ENCODE measurements at places on chromosomes 11 and 22. TPM values are rescaled to one million over a fixed set of nuclear protein-coding genes. Genes with fewer than 3 reads are reported as not detected.

CHADL gene
- 0.21 TPM for total RNA-seq

GRCh38 chr11:123547180-123547579 is 107.2 kb downstream of the SCN3B start:
- DNase-seq, result no peak

MRGPRX3 gene
- not detected for total RNA-seq

NLRP6 gene
- 1.2 TPM for total RNA-seq

DNA sequence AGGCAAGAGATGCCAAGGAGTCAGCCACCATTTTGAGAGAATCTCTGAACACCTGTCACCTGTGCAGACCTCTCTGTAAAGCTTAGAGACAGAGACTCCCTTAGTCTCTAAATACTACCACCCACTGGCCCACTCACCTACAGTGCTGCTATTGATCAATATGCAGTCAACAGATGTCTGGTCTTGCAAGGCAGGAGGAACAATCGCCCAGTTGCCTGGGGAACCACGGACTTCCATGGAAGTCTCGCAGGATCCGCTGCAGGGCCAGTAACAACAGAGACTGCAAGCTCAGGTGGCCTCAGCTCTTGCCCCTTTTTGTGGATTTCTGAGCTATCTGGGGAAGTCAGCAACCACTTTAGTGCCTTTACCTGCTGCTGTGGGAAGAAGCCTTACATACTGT is 195.1 kb downstream of the OPCML start:
- DNase-seq, result no peak

GRCh38 chr11:100740440-100740839 is 53.4 kb downstream of the ARHGAP42 start:
- DNase-seq, result no peak

DNA sequence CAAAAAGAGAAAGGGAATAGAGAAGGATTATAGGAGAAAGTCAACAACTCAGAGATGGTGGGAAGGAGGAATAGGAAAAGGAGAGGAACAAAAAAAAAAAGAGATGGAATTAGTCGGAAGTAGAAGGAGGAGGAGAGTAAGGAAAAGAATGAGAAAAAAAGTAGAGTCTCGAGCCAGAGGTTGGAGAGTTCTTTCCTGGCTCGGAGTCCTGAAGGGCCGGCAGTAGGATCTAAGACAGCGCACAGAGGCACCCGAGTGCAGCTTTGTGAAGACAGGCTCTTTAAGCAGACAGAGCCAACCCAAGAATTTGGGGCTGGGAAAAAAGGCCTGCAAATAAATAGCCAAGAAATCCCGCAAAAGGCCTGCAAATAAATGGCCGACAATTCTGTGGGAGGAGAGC is 170.4 kb upstream of the CCDC90B start:
- DNase-seq, result no peak

GRCh38 chr11:1476940-1477736 is 9.4 kb downstream of the MOB2 start:
- no peak for DNase-seq

C11orf42 gene
- not detected for total RNA-seq

DNA sequence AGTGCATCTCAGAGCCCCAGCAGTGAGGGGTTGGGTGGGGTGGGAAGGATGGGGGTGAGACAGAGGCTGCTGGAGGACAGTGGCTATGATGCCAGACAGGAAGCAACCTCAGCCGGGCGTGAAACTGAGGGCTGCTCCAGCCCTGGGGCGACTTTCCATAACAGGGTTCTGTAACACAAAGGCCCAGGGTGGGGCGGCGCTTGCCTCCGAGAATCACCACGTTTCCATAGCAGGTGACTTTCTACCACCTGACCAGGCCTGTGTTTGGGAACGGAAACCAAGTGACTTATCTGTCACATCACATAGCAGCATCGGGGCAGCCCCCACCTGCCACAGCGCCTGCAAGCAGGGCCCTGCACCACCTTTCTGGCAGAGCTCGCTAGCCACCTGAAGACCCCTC is 85.8 kb downstream of the TRMU start:
- peak; percentile 54 for DNase-seq

SULT4A1 gene
- not detected for total RNA-seq

GRCh38 chr11:12097219-12097618 is 13.2 kb upstream of the MICAL2 start:
- peak; percentile 2 for DNase-seq

DNA sequence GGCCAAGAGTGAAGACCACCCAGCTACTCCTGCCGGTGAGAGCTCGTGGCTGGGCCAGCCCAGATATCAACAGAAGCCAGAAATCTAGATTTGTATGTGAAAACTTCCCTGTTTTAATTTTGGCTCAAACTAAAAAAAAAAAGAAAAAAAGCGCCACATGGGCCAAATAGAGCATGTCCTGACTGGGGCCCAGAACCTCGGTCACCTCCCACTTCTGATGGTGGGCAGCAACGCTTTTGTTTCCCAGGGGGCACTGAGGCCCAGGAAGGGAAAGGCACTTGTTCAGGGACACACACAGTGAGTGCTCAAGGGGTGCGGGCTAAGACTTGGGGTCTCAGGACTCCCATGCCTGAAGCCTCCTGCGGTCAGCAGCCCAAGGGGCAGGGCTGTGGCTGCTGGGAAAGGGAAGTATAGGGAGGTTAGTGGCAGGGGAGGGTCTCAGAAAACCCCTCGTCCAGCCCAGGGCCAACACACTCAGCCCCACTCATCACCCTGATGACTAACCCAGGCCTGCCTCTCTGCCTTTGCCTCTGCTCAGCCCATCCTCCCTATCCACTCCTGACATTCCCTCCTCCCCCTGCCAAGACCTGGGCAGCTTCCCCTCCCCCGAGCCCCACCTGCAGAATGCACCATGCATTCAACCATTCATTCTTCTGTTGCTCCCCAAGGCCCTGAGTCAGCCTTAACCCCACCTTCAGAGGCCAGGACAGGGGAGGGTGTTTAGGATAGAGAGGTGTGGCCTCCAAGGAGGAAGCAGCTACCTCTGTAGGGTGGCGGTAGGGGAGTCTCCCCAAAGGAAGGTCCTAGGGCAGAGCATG is 30.0 kb upstream of the TCF20 start:
- peak; percentile 64 for DNase-seq

DNA sequence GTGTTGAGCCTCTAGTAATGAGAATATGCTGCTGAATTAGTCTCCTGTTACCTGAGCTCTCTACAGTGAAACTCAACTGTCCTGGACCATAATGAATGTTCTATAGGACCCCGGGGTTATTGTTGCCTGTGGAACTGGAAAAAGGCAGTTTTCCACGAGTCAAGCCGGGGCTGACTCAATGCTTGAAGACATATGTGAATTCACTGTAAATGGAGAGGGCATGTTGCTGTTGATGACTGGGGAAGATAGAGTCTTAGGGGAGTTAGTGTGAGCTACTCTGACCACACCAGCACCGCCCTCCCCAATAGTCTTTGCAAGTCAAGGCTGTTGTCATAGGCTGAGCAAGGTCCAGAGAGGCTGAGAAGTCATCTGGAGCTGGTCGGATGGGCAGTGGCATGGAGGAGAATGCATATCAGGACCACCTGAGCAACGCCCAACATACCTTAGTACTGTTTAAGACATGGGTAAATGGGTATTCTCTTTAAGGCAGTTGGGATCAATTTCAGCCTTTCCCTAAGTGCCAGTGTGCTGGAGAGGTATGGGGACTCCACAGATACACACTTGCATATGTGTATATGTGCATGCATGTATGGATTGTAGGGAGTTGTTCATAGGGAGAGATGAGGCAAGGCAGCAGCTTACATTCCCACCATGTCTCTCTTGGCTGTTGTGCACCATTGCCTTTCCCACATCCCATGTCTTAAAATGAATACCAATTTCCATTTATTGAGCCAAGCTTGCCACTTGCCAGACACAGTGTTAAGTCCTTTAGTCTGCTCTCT is 230.1 kb upstream of the NAV2 start:
- no peak for DNase-seq

DNA sequence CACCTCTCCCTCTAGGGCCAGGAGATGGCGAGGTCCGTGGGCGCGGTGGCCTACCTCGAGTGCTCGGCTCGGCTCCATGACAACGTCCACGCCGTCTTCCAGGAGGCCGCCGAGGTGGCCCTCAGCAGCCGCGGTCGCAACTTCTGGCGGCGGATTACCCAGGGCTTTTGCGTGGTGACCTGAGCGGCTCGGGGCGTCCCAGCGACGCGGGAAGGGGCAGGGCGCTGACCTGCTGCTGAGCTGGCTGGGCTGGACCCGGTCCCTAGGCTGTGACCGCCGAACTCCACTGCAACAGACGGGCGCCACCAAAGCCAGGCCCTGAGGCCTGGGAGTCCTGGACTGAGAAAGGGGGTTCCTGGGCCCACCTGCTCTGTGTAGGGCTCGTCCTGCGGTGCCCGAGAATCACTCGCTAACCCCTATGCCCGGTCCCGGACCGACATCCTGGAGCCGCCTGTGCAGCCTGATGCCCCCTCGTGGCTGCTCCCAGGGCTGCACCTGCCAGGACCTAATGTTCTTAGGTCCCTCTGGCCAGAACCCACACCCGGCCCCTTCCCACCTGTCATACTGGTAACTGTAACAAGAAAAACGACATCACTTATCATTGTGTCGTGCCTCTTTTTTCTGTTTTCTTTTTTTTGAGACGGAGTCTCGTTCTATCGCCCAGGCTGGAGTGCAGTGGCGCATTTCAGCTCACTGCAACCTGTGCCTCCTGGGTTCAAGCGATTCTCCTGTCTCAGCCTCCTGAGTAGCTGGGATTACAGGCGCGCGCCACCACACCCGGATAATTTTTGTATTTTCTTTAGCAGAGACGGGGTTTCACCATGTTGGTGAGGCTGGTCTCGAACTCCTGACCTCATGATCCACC is 15.0 kb downstream of the RHOD start:
- peak; percentile 87 for DNase-seq

CRYAB gene
- not detected for total RNA-seq

P2RX6 gene
- not detected for total RNA-seq

PGR gene
- not detected for total RNA-seq

- peak; percentile 25 for DNase-seq
Measured at GRCh38 chr22:29073618-29074275, 912 bp downstream of the KREMEN1 start.

C11orf98 gene
- total RNA-seq, result 110 TPM

OR4D5 gene
- not detected for total RNA-seq

- no peak for DNase-seq
Measured at GRCh38 chr11:96464700-96465307, 75.0 kb downstream of the JRKL start.

GRCh38 chr11:64306876-64307622 is 1.7 kb downstream of the ESRRA start:
- no peak for DNase-seq

GRCh38 chr11:96384156-96384555 is 5.6 kb downstream of the CCDC82 start:
- DNase-seq, result no peak

GRCh38 chr11:13238879-13239514 is 38.6 kb upstream of the BMAL1 start:
- peak; percentile 55 for DNase-seq

GRCh38 chr11:29293825-29294224 is 723.0 kb downstream of the KCNA4 start:
- no peak for DNase-seq

DNA sequence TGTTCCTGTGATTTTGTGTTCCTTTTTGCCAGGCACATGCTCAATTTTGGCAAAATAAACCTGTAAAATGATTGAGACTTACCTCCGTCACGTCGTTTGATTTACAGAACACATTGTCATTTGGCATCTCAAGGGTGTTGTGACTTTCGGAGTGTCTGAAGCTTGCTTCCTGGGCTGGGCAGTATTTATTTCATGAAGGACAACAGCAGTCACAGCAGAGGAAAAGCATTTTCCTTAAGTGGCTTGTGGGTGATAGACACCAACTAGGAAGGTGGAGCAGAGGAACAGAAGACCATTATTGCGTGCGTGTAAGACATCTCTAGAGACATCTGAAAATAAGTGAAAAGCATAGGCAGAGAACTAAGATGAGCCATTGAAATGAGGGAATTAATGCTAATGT is 80.2 kb downstream of the SLC36A4 start:
- no peak for DNase-seq

SAA4 gene
- total RNA-seq, result not detected

GRCh38 chr11:131710511-131710910 is 340.1 kb downstream of the NTM start:
- DNase-seq, result no peak

ISX gene
- not detected for total RNA-seq

DNA sequence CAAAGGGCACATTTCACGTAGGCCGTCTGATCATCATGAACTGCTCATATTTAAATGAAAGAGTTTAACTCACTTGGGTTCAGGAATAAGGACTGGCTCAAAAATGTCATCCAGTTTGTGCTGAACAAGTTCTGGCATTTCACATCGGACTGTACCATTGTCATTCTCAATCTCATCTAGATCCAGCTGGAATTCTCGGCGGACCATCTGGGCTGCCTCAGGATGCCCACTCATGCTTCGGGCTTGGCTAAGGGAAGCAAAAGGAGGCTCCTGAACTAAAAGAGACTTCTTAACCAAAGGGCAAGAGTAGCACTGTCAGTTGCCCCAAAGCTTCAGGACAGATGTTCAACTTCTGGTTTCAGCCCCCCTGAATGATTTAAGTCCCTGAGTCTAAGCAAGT is 40.2 kb downstream of the F2 start:
- DNase-seq, result no peak

KRTAP5-5 gene
- not detected for total RNA-seq

MYRF gene
- total RNA-seq, result 1.2 TPM

RIC8A gene
- total RNA-seq, result 104 TPM

DNA sequence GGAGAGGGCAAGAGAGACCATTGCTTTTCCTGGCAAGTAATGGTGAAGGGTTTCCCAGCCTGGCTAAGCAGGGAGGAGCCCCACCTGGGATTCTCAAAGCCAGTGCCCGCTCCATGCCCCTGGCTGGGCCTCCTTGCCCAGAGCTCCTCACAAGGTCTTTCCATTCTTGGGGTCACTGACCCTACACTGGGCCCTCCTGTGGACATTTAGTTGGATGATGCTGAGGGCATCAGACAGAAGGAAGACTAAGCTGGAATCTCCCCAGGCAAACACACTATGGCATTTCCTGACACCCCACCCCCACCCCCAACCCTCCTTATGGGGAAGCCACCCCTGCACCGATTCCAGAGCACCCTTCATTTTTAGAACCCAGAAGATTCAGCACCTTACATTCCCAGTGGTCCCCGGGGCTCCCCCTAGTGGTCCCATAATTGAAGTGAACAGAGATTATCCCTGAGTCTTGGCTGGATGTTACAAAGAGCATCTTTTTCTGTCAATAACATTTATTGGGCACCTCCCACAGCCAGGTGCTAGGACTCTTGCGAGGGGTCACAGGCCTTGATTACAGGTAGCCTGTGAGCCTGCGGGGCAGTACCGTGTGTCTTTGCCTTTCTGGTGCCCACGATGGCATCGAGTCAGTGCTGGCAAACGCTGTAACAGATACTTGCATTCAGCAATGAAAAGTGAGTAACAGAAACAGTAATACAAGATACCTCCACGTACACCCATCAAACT is 548.5 kb downstream of the BUD13 start:
- DNase-seq, result peak; percentile 44

DNA sequence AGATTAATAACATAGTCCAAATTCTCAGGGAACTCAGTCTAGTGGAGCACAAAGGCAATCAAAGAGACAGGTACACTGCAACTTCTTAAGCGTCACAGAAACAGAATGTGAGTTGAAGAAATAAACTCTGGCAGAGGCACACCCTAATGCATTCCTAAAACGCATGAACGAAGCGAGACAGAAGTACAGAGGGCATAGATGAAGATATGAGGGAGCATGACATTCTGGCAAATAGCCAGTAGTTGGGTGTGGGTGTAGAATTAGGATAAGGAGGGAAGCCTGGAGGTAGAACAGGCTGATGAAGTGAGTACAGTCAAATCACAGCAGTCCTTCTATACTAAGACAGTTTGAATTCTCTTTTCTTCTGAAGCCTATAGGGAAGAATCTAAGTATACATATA is 838.7 kb upstream of the API5 start:
- no peak for DNase-seq

GRCh38 chr11:128889657-128890213 is 1.4 kb upstream of the KCNJ5 start:
- DNase-seq, result no peak

Measured in activated CD4-positive, alpha-beta memory T cell treated with anti-CD3 and anti-CD28 coated beads for 36 hours (primary cell).